ENCODE measurements at places on chromosomes 11 and 22.

DNA sequence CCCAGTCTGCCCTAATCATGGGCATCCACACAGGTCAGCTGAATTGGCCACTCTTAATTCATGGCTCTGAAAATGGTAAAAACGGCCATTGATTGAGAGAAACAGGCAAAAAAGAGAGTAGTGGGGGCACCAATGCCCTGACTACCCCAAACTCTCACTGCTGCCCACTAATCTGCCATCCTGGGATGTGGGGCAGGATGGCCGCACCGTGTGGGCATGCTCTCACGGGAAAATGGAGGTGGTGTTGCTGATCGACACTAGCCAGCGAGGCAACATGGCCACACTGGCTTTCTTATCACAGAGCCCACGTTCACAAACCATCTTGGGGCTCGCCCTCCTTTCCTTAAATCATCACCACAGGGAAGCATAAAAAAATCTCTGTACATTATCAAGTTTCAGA, 11.2 kb upstream of the TUB start:
- DNase-seq: no peak

GRCh38 chr11:115170133-115170815, 333.9 kb downstream of the CADM1 start:
- DNase-seq: peak; percentile 38

DNA sequence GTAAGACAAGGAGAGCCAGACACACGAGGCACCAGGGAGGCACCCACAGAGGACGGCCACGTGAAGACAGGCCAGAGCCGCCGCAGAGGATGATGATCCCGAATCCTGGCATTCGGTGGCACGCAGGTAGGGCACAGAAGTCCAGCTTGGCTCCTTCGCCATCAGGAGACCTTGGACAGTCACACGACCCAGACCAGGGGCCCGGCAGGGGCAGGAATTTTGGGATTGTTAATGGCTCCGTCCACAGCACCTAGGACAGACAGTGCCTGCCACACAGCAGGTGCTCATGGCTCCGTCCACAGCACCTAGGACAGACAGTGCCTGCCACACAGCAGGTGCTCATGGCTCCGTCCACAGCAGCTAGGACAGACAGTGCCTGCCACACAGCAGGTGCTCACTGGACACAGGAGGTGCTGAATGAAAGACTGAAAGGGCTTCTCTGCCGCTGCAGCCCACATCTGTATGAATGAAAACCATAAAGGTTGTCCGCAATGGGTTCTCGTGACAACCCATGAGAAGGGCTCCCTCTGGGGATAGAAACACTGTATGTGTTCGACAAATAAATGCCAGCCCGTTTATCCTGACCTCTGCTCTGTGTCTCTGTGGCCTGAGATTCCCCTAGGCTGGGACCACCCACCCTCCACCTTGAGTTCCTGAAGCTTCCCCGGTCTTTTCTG, 341.6 kb downstream of the CTTN start:
- DNase-seq: no peak

DNA sequence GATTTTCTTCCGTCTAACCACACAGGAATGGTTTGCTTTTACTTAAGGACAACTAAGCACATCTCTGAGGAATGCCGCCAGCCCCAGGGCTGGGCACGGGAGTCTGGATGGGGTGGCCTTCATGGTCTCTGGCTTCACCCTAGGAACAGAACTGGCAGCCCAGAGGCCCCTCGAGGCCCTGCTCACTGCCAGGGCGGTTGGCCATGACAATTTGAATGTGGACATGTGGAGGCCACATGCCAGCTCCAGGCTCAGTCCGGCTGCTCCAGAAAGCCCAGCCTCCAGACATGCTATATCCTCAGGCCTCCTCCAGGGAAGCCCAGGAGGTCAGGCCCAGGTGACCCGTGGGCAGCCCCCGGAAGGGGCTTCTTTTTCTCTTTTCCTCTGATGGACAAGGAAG, 84.0 kb upstream of the FGF3 start:
- DNase-seq: no peak

DNA sequence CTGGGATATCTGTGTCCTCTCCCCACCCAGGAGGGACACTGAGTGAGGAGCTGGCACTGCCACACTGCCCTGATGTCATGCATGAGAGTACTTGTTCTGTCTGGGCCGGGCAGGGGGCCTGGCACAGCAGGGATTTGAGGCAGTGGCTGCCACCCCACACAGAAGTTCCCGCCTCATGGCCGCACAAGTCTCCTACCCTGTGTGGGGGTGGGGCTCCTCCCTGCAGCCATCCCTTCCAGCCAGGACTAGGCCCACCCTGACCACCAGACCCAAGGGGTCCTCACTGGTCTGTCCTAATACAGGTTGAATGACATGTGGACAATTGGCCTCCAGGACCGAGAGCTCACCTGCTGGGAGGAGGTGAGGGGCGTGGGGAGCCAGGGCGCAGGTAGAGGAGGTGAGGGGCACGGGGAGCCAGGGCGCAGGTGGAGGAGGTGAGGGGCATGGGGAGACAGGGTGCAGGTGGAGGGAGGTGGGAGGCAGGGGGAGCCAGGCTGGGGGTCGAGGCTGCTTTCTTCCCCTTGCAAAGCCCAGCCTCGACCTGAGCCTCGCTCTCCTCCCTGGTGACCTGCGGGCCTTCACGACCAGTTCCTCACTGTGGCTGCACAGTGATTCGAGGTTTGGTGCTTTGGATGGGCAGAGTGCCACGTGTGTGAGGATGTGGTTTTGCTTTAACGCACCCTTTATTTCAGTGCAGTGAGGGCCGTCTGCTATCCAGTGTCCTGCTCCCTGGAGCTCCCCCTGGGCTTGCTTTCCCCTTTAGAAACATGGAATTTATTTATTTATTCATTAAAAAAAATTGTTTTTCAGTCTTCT, 7.4 kb downstream of the LZTR1 start:
- DNase-seq: peak; percentile 44

- no peak for DNase-seq
Measured at GRCh38 chr11:133175103-133175502, 357.2 kb downstream of the OPCML start.
